Skeletal muscle tissue (tissue), 5 donors: ENCODE measurements at places on chromosomes 12 and 14. TPM values are rescaled to one million over a fixed set of nuclear protein-coding genes. Genes with fewer than 3 reads are reported as not detected.

FOXM1 gene
- 0.52 TPM for total RNA-seq

GUCY2C gene
- not detected for total RNA-seq

GLT1D1 gene
- total RNA-seq = 0.52 TPM

FSCB gene
- not detected for total RNA-seq

TAS2R20 gene
- total RNA-seq = 6.3 TPM

DTX1 gene
- total RNA-seq = 3.1 TPM

TM9SF1 gene
- total RNA-seq = 18.3 TPM

AGAP2 gene
- total RNA-seq = 2.1 TPM

CISTR gene
- total RNA-seq = not detected

PEBP1 gene
- 124 TPM for total RNA-seq

VIPAS39 gene
- total RNA-seq = 41.2 TPM

RIPK3 gene
- total RNA-seq = 1.6 TPM

APOF gene
- total RNA-seq = not detected

MDGA2 gene
- total RNA-seq = 2.1 TPM

COX8C gene
- total RNA-seq = not detected

NEUROD4 gene
- total RNA-seq = not detected
